HL-60 (cell line): ENCODE measurements at places on chromosomes 16 and 17.

DNA sequence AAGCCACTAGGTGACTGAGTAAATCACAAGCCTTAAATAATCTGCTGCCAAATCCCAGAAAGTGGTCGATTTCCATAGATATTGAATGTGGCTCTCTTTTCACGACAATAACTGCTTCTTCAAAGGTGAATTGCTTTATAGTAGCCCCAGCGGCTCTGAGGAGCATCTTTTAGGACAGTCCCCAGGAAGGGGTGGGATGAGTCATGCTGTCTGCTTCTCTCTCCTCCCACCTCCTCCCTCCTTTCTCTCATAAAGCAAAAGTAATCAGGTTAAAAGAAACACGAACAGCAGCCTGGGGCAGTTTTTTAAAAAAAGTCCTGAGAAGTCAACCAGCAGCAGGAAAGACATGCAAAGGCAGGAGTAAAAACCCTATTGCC, 1.8 kb downstream of the KIAA0513 start:
- DNase-seq = no peak

GRCh38 chr17:45397796-45398195, 34.9 kb downstream of the ARHGAP27 start:
- DNase-seq = no peak

GRCh38 chr16:16191493-16192167, 31.7 kb downstream of the ABCC6 start:
- DNase-seq = no peak

DNA sequence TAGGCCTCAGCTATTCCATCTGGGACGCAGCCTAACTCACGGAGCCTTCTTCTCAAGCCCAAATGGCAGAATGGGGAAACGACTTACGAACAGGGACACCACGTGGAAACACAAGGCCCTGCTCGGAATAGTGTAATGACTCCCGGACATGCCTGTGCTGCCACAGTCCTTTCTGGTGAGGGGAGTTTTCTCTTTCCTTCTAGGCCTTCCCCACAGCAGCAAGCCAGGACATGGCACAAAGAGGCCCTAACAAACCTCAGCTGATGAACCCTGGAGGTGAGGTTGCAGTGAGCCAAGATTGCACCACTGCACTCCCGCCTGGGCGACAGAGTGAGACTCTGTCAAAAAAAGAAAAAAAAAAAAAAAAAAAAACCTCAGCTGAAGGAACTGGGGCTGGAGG, 15.3 kb downstream of the ZBTB4 start:
- DNase-seq = no peak

- no peak for DNase-seq
Observed at GRCh38 chr17:35618628-35619027, 31.5 kb downstream of the AP2B1 start.

DNA sequence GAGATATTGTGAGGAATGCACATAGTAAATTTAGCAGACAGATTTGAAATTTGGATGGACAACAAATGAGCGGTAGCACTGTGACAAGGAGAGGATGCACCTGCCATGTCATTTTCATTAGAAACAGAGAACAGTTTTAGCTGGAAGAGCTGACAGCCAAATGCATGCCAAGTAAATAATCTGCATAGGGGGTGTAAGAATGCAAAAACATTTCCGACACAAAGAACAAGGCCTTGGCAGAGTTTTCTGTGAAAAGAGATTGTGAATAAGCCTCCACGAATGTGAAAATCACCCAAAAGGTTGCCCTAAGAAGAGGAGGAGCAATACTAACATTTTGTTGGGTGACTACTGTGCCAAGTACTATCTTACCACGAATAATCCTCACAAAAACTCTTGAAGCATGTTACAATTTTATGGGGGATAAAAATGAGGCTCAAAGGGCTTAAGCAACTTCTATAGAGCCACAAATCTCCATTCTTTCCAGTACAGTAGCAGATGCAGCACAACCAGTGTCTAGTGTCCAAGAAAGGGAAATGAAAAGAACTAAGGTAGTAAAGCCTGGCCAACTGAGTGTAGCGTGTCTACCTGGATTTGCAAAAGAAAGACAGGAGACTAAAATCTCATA, 28.3 kb downstream of the TMEM100 start:
- DNase-seq = no peak

GRCh38 chr17:73311781-73312641, at the start of gene CDC42EP4:
CDC42EP4 (minus strand) TSS chr17:73312001; CDS start chr17:73286500, 25,501 bp downstream.
- peak; percentile 96 for DNase-seq

- DNase-seq = no peak
Observed at GRCh38 chr16:83345846-83346640, 461.7 kb upstream of the HSBP1 start.

DNA sequence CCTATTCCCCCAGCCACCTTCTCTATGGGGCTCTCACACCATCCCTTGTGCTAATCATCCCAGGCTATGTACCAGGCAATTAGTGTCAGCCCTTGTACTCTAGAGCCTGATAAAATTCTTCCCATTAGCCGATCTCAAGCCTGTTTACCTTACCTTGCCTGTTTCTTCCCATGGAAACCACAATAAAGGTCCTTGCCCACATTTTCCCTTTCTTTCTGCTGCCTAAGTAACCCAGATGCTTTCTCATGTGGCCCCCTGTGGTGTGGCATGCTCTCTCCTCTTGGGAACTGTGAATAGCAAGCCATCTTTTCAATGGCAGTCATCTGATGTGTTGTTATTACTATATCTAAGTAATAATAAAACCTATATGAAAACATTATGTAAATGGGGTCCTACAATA, 265.8 kb upstream of the ELAC2 start:
- no peak for DNase-seq

- DNase-seq = no peak
Observed at GRCh38 chr17:74194682-74195081, 8.8 kb upstream of the RPL38 start.

DNA sequence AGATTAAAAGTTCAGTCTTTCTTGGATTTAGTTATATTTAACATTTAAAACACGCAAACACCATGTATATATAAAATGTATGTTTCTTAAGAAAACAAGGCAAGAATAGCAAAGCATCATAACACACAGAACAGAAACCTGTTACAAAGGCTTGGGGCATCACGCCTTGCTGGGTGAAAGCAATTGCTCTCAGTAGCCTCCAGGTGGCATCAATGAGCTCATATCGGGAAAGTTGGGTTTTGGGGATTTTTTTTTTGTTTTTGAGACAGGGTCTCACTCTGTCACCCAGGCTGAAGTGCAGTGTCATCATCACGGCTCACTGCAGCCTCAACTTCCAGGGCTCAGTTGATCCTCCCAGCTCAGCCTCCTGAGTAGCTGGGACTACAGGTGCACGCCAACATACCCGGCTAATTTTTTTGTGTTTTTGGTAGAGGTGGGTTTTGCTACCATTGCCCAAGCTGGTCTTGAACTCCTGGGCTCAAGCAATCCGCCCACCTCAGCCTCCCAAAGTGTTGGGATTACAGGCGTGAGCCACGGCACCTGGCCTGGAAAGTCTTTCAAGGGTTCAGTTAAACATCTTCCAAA, 56.9 kb downstream of the CYB5D2 start:
- peak; percentile 3 for DNase-seq

DNA sequence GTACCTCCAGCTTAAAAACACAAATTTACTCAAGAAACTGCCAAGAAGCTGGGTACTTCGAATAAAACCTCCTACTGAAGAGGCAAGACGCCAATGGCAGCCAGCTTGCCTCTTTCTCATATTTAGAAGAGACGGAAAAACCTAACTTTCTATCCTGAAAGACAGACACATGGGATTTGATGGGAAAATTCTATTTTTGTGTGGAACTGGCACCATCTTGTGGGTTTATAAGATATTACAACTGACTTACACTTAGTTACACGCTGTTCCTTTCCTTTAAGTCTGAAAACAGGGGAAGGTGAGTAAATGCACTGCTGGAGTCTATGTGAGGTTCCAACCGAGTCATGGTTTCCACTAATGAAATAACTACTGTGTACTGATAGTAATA, 10.3 kb downstream of the ZNF18 start:
- no peak for DNase-seq

DNA sequence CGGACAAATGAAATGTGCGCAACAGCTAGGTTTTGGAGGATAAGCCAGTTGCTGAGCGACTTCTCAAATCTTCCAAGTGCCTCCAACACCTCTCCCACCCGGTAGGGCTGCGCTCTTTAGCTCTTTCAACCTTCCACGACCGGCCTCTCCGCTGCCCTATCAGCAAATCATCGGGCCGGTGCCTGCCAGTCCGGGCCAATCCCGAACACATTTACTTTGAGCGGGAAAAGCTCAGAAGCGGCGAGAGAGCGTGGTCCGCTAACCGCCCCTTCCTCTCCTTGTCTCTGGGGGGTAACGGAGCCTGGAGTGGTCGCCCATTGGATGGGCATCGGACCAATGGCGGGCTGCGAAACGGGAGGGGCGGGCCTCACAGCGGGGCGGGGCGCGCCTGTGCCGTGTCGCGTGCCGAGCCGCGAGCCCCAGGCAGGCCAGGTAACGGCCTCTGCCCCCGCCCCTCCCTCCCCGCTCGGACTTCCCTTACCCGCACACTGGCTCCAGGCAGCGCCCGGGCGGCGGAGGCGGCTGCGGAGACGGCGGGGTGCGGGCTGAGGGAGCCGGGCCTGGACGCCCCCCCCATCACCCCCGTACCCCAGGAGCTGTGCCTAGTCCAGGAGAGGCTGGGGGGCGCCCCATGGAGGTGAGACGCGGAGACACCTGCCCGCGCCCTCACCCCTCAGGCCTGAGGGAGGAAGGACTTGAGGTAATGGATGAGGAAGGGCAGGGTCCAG, at the start of gene MEIOC:
TSS of gene MEIOC (plus strand) at position 486 of the 728 bp plus-strand sequence. CDS start at position 632, 146 bp downstream.
- DNase-seq = peak; percentile 48

DNA sequence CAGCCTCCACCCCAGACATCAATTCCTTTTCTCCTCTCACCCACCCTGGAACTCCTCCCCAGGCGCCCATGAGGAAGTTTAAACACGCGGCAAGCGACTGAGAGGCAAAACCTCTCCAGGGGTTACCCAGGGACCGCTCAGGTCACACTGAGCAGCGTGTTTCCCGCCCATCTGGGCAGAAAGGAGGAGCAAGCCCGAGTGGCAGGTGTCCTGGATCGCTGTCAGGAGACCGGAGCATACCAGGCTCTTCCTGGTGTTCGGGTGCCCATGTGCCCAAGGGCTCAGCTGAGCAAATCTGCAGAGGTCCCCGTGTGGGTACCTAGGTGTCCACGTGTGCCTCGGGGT, 491 bp downstream of the SLC25A19 start:
- peak; percentile 74 for DNase-seq

- no peak for DNase-seq
Observed at GRCh38 chr16:80104401-80104800, 436.4 kb upstream of the DYNLRB2 start.

- no peak for DNase-seq
Observed at GRCh38 chr17:4769628-4770027, 2.1 kb upstream of the TM4SF5 start.

DNA sequence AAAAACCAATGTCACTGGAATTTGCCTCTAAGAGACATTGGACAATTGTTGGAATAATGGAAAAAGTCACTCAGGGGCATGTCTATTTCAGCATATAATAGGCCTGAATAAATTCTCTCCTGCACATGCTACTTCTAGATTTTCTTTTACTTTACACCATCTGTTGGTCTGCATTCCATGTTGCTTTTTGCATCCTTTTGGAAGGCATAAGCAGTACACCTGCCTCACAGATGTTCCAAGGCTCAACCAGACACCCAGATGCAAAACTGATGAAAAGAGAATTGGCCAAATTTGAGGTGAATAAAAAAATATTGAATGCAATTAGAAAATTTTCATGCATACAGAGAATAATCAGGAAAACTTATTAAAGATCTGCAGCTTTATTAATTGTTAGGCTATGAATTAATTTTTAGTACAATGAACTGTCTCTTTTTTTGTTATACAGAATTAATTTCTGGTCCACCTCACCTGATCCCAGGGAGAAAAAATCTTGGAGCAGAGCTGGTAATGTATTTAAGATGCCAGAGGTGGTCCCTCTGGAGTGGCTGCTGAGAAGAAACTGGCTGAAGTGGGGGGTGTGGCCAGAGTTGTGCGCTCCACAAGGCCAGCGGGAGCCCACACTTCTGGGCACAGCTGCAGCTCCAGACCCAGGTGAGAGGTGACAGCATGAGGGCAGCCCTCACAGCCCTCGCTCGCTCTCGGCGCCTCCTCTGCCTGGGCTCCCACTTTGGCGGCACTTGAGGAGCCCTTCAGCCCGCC, 778.6 kb downstream of the CDH11 start:
- DNase-seq = no peak

DNA sequence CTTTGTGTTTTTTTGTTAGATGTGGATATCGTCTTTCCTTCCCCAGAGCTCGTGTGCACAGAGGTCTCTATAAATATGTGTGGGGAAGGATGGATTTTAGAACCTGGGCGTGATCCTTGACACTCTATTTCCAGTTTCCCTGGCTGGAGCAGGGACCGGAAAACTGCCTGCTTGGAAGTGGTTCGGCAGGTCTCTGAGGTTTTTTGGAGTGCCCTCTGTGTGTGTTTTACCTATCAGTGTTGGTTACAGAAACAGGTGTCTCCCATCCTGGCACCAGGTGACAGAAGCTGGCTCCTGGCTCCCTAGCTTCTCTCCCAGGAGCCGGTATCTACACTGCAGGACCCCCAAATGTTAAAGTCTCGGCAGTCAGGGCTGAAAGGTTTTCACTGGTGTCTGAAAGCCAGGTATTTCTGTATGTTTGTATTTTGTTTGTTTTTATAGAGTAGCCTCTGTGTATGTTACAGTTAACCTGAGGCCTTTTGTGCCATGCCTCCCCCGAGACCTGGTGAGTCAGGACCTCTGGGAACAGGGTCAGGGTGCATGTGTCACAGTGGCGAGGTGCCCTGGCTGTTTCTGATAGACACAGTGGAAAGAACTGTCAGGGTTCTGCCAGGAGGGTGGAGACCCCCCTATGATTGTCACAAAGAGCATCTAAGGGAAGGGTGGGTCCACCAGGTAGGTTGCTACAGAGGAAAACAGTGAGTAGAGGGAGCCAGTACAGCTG, 31.3 kb downstream of the ZC3H18 start:
- DNase-seq = no peak

DNA sequence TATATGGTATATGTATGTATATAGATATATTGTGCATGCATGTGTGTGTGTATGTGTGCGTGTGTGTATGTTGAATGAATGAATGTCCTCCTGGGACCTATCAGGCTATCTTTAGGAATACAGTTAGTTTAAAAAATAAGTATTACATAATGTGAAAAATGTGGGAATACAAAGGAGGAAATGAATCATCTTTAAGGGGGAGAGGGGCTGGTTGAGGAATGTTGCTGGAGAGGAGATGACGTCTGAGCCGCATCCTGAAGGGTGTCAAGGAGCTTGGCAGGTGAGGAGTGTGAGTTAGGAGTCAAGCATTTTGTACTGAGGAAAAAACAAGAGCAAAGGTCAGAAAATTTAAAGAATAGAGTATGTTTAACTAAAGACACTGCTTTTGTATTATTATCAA, 62.4 kb upstream of the NLK start:
- DNase-seq = no peak

DNA sequence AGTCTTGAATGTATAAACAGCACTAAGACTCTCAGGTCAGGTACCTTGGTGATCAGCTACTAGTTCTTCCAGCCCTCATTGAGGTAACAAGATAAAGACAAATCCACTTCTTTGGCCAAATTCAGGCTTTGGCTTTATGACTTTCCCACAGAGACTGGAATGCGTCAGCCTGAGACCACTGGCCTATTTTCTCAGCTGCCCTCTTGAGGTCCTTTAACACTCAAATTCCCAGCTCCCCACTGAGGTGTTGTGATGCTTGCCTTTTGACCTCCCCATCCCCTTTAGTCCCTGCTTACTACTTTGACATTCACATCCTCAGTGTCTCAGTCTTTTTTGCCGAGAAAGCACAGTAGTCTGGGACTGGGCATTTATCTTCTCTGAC, 10.6 kb downstream of the TNFAIP1 start:
- no peak for DNase-seq
